Mesendoderm (in vitro differentiated cells): ENCODE measurements at places on chromosomes 6 and 20.
A peak's percentile ranks its signal among the peaks of the same experiment; 100 is the strongest.

- no peak for DNase-seq
Observed at GRCh38 chr6:7731294-7731693, 5.4 kb downstream of the BMP6 start.

DNA sequence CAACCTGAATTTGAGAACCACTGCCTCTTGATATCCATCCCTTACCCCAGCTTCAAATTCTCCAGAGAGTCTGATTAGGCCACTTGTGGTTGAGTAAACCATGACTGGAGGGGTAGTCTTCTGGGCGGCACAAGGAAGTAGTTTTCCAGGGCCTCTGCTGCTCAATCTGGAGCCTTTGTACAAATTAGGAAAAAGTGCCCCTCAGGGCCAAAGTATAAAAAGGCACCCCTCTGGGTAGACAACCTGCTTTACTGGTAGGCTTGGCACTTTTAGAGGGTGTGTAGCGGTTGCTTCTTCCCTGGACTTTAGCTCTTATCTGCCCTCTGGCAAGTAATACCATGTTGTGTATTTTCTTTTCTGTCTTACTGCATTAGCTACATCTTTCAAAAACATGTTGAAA lies 32.9 kb upstream of the RPL7L1 start:
- no peak for DNase-seq

GRCh38 chr6:139402876-139403386 lies 28.5 kb upstream of the CITED2 start:
- DNase-seq: no peak

GRCh38 chr6:156873654-156874380 lies 96.6 kb downstream of the ARID1B start:
- DNase-seq: no peak

- peak; percentile 17 for DNase-seq
Observed at GRCh38 chr6:110581679-110582078, 105.3 kb upstream of the SLC22A16 start.

DNA sequence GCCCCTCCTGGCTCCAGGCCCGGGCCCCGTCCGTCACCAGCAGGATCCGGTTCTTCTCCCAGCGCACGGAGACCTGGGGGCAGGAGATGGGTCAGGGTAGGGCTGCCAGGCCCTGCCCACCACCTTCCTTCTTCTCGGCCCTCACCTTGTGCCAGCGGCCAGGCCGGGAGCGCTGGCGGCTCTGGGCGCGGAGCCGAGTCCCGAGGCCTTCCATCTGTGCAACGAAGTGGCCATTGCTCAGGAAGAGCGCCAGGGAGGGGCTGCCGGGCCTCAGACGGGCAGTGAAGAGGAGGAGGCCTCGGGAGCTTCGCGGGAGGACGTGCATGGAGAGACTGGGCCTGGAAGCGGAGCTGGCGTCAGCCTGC lies 7.9 kb downstream of the ADRM1 start:
- DNase-seq: no peak

GRCh38 chr20:11337361-11338130 lies 580.1 kb upstream of the BTBD3 start:
- peak; percentile 58 for DNase-seq

DNA sequence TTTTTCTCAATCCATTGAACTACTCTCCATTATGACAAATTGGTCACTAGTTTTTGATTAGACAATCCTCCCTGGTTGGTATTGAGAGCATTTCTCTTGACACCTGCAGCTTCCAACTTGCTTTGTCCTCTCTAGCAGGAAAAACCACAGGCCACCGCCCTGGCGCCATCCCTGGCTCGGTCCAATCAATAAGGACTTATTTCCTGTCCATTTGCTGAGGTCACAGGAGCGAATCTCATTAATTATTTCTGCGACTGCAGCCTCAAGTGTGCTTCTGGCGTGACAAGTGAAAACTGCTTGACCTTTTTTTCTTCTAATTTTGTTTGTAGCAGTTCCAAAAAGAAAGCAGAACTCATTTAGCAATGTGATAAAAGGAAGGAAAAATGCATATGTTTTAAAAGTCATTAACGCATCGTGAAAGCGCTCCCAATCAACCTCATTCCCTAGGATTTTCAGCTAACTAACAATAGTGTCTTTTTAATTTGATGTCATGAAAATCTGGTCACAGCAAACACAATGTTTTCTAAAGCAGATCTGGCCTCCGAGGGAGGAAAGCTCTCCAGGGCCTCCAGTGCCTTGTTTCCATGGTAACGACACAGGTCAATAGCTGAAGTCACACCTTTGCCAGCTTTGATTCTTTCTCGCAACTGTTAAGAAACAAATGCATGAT lies 39.0 kb upstream of the BEND3 start:
- peak; percentile 96 for DNase-seq

- no peak for DNase-seq
Observed at GRCh38 chr20:58446264-58446959, 57.4 kb downstream of the VAPB start.

DNA sequence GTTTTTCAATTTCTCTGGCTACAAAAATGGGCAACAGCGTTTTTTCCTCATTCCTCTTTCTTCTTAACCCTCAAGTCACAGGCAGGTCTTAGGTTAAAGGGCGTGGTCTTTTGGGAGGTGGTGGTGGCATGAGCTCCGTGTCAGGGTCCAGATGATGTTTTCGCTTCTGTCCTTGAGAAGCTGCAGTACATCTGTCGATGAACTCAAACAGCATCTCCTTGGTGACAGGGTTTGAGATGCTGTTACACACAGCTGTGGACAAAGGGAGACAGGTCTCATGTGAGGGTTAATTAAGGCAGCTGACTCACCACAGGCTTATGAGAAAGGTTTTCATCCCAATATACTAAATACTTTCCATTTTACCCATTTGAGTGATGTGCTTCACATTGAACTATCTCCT lies 350.8 kb downstream of the RNGTT start:
- no peak for DNase-seq

GRCh38 chr6:44967481-44967880 lies 360.6 kb upstream of the RUNX2 start:
- no peak for DNase-seq

- DNase-seq: peak; percentile 79
Observed at GRCh38 chr6:158039178-158039557, 57.5 kb downstream of the SYNJ2 start.

DNA sequence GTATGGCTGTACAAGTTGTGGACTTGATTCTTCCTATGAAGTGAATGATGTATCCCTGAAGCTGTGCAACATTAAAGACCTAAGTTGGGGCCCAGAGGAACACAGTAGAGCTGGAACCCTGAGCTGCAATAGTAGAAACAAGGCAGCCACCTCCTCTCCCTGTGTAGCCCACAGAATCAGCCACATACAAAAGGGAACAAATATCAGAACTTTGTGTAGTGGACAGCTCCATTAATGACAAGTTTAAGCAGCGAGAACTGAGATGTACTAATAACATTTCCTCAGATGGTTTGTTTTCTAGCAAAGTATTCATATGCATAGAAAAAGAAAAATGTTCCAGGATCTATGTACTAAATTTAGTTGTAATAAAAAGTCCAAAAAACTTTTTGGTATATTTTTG lies 19.2 kb downstream of the PHACTR1 start:
- no peak for DNase-seq

DNA sequence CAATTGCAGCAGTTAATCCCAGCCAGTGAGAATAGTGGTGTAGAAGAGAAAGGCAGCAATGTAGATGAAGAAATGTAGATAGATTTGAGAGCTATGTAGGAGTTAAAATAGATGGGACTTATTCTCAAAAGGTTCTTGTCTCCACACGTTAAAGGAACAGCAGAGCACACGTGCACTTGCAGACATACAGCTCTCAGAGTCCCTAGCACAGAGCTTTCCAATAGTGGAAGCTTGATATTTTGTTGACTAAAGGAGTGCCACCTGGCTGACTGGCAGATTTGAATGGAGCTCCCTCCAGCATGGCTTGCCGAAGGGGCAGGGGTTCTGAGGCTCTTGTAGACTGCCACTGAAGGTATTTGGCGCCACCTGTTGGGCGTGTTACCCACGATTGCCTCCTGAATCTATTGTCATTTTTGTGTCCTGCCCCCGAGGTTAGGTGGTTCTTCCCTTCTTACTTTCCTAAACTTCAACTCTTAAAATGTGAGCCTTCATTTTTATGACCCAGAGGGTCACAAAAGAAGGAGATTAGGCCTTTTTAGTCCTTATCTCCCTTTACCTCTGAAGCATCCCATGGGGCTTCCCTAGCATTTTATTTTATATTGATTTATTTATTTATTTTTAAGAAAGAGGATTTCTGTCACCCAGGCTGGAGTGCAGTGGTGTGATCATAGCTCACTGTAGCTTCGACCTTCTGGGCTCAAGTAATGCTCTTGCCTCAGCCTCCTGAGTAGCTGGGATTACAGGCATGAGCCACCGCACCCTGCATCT lies 16.4 kb downstream of the BRD2 start:
- peak; percentile 91 for DNase-seq

GRCh38 chr6:100549406-100550167 lies 84.9 kb upstream of the SIM1 start:
- DNase-seq: peak; percentile 68

GRCh38 chr20:3084283-3084985 lies at the start of gene AVP:
AVP (minus strand) TSS chr20:3084724; CDS start chr20:3084674, 50 bp downstream.
- DNase-seq: no peak

GRCh38 chr20:64083378-64083803 lies 807 bp downstream of the LKAAEAR1 start:
- peak; percentile 81 for DNase-seq

DNA sequence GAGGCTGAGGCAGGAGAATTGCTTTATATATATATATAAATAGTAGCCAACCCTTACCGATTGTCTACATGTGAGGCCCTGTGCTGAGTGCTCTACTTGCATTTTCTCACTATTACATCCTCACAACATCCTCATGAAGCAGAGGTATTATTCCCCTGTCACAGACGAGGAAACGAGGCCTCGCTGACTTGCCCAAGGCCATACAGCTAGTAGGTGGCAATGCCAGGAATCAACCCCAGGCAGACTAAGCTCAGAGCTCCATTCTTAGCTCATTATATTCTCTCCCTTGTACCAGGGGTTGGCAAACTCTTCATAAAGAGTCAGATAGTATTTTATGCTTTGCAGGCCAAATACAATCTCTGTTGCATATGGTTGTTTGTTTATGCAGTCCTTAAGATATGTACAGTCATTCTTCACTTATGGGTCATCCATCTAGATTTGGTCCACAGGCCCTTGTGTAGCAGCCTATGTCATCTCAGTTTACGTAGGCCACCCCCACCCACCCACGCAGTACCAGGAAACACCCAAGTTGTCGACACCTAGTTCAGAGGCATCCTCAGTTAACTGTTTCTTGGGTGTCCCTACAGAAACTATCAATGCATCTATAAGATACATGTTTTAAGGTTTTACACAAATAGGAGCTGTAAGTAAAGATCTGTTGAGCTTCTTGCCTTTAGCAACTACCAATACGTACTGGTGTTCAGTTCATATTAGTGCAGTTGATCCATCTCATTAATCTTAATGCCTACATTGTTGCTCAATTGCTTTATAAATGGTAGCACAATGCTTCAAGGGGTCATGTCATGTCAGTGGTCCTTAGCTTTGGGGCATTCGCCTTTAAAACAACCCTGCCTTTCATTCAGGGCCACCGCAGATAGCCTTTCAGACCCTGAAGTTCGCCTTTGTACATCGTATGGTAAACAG lies 3.0 kb downstream of the CASS4 start:
- no peak for DNase-seq

GRCh38 chr6:163585932-163586437 lies 171.5 kb downstream of the QKI start:
- peak; percentile 27 for DNase-seq

GRCh38 chr6:155949256-155949655 lies 493.6 kb upstream of the NOX3 start:
- no peak for DNase-seq

DNA sequence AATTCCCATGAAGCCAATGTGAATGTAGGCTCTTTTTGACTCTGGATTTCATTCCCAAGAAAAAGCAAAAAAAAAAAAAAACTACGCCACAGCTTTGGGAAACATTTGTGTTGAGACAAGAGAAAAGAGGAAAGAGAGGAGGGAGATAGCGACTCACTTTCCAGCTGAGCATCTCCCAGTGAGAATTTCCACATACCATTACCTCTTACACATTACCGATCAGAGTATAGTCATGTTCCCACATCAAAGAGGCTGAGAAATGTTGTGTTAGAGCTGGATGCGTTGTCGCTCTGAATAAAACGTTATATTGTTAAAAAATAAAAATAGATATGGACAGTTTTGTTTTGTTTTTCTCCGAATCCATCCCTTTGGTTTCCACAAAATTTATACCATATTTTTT lies 1019.3 kb upstream of the ADGRB3 start:
- DNase-seq: no peak

GRCh38 chr6:130252527-130253237 lies 29.9 kb upstream of the SAMD3 start:
- peak; percentile 21 for DNase-seq

DNA sequence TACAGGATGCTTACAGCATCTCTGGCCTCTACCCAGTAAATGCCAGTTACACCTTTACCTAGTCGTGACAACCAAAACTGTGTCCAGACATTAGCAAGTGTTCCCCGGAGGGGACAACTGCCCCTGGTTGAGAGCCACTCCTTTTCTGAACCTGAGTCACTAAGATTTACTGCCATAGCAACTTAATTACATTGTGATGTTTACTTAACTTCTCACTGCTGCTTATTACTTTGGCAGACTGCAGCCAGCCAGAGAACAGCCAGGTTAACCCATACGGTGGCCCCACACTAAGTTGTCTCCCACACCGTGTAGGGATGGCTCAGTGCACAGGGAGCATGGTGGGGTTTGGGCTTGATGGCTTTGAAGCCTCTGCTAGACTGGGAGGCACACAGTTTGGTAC lies 204.7 kb upstream of the SULF2 start:
- no peak for DNase-seq

- DNase-seq: no peak
Observed at GRCh38 chr6:79895382-79896074, 51.8 kb downstream of the ELOVL4 start.

DNA sequence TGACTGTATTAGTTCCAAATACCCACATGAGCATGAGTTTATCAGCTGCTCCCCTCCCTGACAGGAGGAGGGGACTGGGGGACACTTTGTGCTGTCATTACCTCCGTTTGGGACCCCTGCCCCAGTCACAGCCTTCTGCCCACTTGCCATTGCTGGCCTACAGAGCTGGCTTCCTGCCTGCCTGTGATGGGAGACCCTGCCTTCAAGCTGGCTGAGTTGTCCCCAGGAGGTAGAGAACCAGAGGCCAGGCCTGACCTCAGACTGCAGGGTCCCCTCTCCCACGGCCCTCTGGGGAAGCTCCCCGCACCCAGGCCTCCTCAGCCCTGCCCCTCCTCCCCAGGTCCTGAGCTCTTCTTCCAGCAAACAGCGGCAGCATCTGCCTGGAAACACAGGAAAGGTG lies 105.5 kb downstream of the JPH2 start:
- no peak for DNase-seq

DNA sequence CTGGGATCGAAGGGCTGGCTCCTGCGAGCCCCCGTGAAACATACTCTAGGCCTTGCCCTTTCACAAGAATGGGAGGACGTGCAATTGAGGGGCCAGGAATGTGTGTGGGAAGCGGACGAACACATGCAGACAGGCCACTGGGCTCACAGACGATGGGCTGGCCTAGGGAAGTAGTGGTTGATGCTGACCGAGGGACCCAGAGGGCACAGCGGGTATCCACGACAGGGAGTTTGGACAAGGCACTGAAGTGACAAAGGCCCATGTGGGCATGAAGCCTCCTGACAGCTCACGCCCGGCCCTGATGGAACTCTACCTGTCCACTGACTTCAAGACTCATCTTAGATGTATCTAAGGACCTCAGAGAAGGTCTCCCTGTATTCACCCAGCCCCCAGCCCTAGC lies 52.2 kb downstream of the MYH7B start:
- no peak for DNase-seq

- DNase-seq: no peak
Observed at GRCh38 chr6:13299403-13299821, 28.9 kb downstream of the TBC1D7 start.

- no peak for DNase-seq
Observed at GRCh38 chr20:43539975-43540672, 18.7 kb upstream of the SGK2 start.

- DNase-seq: no peak
Observed at GRCh38 chr6:16883414-16883813, 122.2 kb upstream of the ATXN1 start.
